ENCODE measurements at places on chromosomes 3 and 15.

DNA sequence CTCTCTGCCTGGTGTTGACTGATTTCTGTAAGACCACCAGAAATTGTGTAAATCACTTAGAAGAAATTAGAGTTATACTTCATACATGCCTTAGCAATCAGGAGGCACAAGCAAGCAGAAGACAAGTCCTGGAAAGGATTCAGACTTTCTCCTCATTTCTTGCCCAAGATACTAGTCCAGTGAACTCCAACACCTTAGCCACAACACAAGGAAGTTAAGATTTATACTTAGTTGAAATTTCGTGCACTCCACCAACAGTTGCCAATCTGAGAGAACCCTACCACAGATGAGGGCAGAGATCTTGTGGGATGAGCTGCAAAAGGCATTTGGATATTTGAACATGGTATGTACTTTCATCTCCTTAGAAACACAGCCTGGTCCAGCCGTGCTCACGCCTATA lies 2.3 kb downstream of the P3H2 start:
- no peak for DNase-seq

DNA sequence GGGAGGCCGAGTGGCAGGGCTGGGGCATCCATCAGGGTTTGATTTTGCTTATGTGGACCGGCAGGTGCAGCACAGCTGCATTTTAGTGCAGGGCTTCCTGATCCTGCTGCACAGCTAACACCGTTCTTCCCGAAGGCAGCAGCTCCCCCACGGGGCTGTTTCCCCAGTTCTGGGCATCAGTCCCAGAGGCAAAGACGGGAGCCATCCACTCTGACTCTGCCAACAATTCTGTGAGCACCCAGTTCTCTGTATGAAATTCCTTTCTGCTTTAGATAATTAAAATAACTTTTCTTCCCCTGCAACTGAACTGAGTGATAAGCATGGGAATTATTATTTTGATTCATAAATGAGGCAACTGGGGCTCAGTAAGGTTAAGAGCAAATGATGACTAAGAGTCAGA lies 262.9 kb upstream of the ATP10A start:
- no peak for DNase-seq

GRCh38 chr3:147589016-147589415 lies 179.9 kb downstream of the ZIC1 start:
- no peak for DNase-seq

DNA sequence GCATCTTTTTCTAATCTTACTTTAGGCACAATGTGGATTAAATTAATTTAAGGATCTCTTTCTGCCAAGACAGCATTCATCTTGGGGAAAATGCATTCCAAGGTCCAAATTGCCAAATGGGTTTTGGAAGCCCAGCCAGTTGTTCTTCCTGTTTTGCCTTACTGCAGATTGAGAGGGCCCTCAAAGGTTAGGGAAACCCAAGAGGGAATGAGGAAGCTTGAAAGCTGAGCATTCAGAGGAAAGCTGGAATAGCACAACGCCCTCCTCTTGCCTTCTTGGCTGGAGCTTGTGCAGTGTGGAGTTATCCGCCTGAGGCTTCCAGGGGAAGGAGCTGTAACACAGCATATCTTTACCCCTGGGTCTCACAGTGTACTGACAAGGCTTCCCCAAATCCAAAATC lies 18.2 kb upstream of the SACM1L start:
- no peak for DNase-seq

- no peak for DNase-seq
Measured at GRCh38 chr15:77464129-77464865, 43.6 kb downstream of the HMG20A start.

GRCh38 chr15:25972141-25972675 lies 109.1 kb upstream of the ATP10A start:
- no peak for DNase-seq

- DNase-seq = no peak
Measured at GRCh38 chr3:16810593-16811367, 74.0 kb upstream of the PLCL2 start.

- no peak for DNase-seq
Measured at GRCh38 chr3:31116651-31117050, 222.2 kb upstream of the GADL1 start.

GRCh38 chr3:11146773-11147660 lies 7.3 kb upstream of the HRH1 start:
- DNase-seq = no peak

DNA sequence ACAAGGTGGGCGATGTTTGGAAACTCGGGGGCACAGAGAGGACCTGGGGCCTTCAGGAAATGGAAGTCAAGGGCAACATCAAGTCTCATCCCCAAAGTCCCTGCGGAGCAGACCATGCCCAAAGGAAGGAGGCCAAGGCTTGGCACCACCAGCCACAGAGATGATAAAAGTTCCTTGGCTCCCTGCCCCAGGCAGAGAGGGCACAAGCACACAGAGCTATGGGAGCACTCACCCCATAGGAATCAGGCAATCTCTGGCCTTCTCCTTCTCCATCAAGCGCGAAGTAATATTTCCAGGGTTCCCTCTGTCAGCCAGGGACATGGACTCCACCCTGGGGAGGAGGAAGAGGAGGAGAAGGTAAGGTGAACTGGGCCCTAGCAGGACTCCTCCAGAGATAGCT lies 7.9 kb downstream of the ACAA1 start:
- DNase-seq = no peak

- no peak for DNase-seq
Measured at GRCh38 chr3:85740561-85740960, 781.8 kb downstream of the CADM2 start.

GRCh38 chr3:50163572-50164455 lies 8.7 kb downstream of the SEMA3F start:
- DNase-seq = no peak

- no peak for DNase-seq
Measured at GRCh38 chr15:69556344-69556743, 103.7 kb downstream of the RPLP1 start.

DNA sequence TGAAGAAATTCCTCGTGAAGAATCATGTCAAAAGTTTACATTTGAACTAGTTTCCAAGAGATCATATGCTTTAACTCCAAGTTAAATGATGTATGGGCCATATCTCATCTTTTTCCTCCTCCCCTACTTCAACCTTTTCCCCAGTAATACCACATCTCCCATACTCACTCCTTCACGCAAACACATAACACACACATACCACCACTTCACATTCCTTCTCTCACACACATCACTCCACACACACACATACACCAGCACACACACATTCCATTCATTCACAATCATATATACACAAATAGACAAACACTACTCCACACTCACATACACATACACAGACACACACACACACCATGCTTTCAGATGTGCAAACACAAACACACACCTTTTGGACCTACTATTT lies 769.0 kb upstream of the NR2F2 start:
- DNase-seq = no peak

DNA sequence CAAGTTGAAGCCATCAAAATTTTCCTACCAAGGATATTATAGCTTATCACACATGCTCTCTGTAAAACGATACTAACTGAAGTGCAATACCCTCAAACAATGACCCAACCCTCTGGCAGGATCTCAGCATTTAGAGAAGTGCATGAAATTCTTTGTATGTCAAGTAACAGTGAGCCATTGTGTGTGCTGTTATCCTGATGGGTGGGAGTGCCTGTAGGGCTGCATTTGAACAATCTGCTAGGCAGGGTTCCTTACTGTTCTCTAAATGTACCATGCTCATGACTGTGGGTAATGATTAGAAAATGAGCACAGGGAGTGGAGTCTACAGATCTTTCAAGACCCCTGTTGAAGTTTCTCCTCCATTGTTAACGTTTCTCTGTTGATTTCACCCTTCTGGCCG lies 398.1 kb downstream of the NSUN3 start:
- no peak for DNase-seq

GRCh38 chr3:141095546-141095937 lies 44.4 kb downstream of the SPSB4 start:
- no peak for DNase-seq

DNA sequence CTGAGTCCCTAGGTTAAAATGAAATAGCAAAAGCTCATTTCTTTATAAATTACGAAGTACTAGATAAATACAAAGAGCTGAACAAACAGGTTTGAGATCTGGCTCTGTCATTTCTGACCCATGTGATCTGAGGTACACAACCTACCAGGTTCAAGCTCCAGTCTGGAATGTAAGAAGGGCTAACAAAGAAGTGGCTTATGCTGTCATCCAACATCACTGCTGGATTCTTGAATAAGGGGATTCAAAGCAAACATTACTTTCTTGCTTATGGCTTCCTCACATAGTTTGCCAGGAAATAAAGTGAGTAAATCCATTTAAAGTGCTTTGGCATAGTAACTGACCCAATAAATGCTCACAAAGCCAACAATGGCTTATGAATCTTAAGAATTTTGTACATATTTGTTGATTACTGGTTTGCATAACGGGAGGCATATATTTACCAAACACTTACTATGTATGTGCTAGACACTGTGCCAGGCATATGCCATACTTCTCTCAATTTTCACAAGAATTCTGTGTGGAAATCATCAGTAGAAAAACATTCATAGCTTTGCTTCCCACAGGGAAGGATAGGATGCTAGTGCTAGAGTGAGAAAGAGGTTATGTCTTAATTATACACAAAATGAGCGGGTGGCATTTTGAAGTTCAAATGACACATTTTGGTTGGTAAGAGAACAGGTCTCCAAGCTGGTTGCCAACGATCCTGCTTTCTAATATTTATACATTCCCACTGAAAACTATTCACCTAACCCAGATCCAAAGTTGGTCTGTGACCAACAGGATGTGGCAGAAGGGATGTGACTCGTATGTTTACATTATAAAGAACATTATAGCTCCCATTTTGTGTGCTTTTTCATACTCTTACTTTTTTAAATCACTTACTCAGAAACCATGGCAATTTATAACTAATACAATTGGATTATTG lies 38.7 kb upstream of the CSPG5 start:
- no peak for DNase-seq

DNA sequence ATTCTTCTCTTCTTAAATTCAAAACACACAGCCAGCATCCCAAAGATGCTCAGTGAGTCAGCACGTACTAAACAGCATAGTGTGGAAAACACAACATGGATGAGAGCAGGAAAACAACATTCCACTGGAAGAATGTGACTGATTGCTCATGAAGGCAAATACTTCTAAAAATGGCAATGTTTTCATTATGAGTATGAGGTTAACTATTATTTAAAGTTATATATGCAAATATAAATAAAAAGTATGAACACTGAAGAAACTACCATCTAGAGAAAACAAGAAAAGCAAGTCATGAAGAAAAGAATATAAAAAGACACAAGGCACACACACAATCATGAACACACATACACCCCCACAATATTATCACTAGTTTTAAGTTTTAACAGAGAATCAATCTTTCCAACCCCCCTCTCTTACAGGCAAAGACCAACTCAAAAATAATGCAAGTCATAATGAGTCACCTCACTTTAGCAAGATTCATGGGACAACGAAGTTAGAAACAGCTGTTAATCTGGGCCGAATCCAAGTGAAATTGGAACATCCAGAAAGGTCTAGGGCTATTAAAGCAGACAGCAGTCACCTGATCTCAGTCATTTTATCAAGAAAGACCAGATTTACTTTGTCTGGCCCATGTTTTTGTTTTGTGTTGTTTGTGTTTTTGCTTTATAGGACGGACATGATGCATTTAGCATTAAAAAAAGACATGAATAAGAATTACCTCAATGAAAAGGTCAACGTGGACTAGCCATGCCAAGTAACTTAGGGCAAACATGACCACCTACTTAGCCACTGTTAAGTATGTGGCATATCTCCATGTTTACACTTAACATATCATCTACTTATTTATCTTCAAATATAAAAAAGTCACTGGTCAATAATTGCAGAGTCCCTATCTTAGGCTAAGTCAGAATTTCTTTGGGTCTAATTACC lies 18.1 kb downstream of the GBE1 start:
- DNase-seq = no peak

GRCh38 chr3:65583188-65583587 lies 455.5 kb downstream of the MAGI1 start:
- no peak for DNase-seq

- DNase-seq = peak; percentile 53
Measured at GRCh38 chr3:42229942-42230688, 35.9 kb downstream of the CCK start.

DNA sequence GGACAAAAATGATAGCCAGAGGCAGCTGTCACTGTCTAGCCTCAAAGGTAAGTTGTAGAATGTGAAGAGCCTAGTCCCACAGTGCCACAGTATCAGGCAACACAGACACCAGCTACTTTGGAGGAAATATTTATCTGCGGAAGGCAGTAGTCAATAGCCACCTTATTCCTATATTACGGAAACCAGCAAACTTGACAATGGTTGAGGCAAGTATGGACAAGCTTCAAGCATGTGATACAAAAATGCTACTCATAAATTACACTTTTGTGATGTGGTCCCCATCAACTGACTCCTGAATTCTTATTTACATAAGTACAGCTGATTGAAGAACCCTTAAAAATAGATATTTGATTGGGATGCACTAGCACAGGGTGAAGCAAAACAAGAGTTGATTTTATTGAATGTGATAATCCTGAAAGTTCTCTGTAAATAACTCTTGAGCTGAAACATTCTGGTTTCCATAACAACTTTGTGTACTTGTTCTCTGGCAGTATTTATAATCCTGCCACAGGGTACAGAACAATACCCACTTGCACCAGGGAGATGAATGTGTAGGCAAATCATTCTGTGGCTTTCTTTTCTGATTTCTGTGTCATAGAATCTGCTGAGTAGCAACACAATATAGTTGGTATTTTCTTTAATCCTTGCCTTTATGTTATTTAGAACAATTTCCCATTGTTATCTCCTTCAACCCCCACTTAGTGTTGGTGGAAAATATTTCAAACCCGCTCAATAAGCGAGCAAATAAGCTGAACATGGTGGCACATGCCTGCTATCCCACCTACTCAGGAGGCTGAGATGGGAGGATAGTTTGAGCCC lies at the start of gene ANKUB1:
TSS of gene ANKUB1 (minus strand) at position 103 of the 819 bp plus-strand sequence. CDS start 188 bp downstream, outside the sequence.
- DNase-seq = no peak

DNA sequence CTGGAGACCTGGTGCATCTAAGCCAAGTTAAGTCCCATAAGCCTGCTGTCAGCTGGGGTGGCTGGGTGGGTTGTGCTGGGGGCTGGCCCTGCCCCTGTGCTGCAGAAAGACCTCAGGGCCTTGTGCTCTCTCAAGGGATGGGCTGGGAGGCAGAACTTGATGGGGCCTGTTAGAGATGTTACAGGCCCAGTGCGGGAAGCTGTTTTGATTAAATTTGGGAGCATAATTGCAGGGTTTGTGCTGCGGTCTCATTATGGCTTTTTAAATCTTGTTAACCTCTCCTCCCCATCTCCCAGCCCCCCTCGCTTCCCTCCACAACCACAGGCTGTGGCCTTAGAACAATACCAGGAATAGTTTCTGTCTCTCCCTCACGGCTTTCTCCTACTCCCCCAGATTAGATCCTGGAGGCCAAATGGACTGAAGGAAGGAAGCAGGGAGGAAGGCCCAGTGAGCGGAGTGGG lies 87.6 kb upstream of the TLE3 start:
- DNase-seq = peak; percentile 99

DNA sequence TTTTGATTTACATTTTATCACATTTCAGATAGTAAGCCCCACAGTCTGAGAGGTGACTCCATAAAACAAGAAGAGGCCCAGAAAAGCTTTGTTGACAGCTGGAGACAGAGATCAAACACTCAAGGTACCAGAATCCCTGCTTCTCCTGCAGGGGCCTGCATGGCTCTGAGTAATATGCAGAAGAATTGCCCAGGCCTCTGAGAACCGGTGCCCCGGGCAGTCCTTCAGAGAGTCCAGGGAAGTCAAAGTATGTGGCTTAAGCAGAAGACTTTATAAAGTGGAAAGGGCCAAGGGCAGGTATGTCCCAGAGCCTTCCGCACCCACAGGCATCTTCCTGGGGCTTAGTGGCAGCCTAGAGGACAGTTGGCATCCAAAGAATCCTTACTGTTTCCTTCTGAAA lies 12.8 kb downstream of the ATRIP start:
- DNase-seq = no peak

Measured in SK-N-DZ (cell line).